ENCODE measurements at places on chromosomes 11 and 22.

GRCh38 chr11:78379039-78379670 is 38.5 kb downstream of the GAB2 start:
- peak; percentile 57 for DNase-seq

- DNase-seq: no peak
Measured at GRCh38 chr22:36860017-36860416, 789 bp upstream of the NCF4 start.

DNA sequence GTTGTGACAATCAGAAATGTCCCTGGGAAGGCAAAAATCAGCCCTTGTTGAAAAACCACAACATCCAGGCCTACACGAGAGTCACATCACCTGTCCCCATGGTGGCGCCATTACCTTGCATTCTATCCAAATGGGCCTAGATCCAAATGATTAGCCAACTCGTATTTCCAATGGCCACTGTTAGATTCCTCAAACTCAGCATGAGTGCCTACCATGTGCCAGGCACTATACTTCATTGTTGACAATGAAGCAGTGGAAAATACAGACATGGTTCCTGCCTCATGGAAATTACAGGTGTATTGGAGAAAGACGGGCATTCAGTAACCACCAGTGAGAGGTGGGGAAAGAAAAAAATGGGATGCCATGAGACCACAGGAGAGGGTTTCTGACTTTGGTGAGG is 29.8 kb upstream of the CREB3L1 start:
- DNase-seq: peak; percentile 49

DNA sequence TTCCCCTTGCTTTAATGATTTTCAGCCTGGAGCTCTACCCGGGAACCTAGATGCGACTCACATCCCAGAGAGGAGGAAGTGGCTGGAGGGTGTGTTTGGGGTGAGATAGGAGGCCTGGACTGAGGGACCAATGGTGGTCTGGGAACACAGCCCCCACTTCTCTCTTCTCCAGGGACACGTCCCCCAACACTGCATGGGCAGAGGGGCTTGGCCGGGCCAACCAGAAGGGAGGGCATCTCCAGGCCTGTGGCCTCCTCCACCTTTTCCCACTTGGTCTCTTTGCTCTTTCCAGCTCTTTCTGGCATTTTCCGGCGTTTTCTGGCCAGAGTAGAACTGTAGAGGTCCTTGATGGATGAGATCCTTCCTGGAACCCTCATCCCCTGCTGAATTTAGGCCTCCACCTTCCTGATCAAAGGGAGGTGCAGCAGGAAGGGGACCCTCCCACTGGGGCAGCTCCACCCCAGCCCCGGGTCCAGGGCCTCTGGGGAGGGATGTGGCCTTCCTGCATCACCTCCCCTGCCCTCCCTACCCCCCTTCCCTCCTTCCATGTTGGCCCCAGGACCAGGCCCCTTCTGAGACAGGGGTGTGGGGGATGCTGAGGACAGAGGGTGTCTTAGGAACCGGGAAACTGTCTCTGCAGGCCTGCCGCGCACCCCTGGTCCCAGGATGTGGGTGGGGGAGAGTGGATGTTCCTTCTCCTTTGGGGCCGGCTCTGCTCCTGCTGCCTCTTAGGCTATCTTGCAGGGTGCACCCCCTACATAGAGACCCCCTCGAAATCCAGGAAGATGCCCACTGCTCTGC is 24.4 kb downstream of the MRGPRG start:
- DNase-seq: no peak

- no peak for DNase-seq
Measured at GRCh38 chr22:41742918-41743317, 43.6 kb downstream of the MEI1 start.

DNA sequence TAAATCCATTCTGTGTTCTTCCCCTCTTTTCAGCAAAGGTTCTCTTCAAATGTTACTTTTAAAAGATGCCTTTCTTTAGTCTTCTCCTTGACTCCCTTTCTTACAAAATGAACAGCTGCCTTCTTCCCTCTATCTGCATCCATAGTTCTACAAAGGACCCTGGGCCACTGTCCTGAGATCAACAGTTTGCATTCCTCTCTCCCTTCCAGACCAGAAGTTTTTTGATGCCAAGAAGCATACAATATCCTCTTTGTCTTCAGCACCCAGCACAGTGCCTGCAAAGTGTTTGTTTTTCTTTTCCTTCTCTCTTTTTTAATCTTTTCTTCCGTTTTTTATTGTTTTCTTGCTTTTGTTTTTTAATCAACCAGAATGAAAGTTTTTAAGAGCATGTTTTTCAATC is 183.5 kb upstream of the SNX19 start:
- DNase-seq: no peak

- no peak for DNase-seq
Measured at GRCh38 chr11:116791813-116792143, at the start of gene APOA5. Gene APOA5, minus strand, starts transcription at chr11:116791879. Its CDS starts 19 bp downstream, at chr11:116791860.

- no peak for DNase-seq
Measured at GRCh38 chr11:130601141-130601540, 152.7 kb downstream of the ADAMTS15 start.

DNA sequence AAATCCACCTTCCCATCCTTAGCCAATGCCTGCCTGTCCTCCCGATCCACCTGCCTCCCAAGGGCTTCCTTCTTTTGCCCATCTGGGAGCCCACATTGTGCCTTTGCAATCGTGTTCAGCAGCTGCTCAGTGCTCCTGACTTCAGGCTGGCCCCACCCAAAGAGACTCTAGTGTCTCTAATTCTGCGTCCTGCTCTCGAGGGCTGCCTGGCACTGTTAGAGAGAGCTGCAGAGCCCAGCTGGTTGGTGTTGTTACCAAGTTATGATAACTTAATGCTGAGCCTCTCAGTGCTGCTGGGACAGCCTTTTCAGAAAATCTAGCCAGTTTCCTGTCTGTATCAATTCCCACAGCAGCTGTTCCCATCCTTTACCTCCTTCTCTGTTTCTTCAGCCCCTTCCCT is 69.1 kb downstream of the MICAL2 start:
- no peak for DNase-seq

DNA sequence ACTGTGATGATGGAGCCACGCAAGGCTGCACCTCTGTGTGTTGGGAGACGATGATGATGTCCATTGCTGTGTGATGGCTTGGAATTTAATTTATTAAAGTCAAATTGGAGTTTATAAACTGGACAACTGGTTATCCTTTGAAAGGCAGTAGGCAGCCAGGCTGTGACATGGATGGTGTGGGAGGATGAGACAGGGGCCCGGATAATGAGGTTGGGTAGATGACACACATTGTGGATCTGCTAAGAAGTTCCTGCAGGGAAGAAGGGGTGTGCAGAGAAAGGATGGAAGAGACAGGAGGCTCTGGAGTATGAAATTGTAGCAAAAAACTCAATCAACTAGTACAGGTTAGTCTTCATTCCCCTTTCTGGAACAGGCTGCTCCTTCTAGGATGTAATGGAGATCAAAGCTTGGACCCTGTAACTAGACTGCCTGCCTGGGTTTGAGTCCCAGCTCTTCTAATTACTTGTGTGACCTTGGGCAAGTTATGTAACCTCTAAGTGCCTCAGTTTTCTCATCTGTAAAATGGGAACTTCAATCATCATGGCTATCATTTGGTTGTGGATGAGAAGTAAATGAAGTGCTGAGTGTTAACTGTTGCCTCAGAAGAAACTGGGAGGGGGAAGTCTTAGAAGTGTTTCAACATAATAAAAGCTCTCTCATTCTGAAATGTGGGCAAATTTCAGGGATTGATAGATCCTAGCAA is 4.2 kb upstream of the HINFP start:
- DNase-seq: no peak

DNA sequence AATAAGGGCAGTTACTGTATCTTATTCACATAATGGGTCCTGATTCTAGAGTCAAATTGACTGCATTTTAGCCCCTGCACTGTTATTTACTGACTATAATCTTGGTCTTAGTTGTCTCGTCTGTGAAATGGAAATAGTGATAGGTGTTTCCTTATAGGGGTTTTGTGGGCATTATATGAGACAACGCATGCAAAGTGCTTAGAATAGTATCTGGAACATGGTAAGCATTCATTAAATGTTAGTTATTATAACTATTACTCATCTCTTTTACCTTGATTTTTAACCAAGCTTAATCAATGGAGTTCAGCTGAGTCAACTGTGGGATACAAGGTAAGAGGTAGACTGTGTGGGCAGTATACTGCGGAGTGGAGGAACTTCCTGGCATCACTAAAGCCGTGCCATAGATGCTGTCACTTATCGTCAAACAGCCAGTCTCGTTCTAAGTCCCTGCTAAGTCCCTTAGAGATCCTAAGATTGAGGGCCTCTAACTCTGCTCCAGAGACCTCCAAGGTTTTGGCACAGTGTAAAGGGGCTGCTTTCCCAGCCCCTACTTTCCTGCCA is 2.6 kb upstream of the ZC3H12C start:
- DNase-seq: no peak

- no peak for DNase-seq
Measured at GRCh38 chr22:18095101-18095805, 15.4 kb upstream of the TUBA8 start.

DNA sequence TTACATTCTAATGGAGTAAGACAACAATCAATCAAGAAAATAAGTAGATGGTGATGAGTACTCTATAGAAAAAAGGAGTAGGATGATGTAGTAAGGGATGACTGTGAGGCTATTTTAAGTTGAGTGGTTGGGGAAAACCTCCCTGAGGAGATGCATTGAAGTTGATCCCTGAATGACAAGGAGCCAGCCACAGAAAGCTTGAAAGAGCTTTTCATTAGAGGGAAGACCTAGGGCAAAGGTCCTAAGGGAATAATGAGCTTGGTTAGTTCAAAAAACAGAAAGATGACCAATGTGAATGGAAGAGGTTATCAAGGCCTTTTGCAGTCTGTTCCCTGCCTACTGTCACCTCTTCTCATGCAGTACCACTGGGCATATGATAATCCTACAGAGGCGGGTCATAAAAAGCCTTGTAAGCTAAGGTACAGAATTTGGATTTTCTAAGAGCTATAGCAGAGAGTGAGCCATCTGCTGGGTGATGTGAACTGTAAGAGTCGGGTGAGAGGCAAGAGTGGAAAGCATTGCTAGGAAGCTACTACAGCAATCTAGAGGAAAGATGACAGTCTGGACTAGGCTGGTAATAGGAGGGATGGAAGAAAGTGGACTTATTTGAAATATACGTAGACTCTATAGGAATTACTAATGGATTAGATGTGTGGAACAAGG is 3.1 kb downstream of the PPP2R1B start:
- DNase-seq: no peak

- DNase-seq: peak; percentile 73
Measured at GRCh38 chr22:45096256-45096907, 67.3 kb upstream of the NUP50 start.

- DNase-seq: no peak
Measured at GRCh38 chr11:35324183-35324886, 95.0 kb downstream of the SLC1A2 start.

- DNase-seq: no peak
Measured at GRCh38 chr11:88438721-88439120, 101.2 kb upstream of the CTSC start.

- DNase-seq: no peak
Measured at GRCh38 chr11:118677977-118678376, 1.5 kb downstream of the TREH start.

DNA sequence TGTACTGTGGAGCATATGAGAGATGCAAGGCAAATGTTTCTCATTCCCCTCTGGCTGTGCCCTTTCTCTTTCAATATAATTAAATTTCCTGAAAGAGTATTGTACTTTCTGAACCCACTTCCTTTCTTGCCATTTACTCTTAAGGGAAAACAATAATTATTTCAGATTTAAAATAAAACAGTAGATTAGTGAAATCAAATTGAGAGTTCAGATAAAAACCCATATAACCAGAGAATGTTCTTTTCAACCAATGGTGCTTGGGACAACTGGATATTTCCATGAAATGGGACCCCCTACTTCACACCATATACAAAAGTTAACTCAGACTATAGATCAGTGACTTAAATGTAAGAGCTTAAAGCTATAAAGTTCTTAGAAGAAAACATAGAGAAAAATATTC is 26.1 kb upstream of the DLAT start:
- DNase-seq: no peak

DNA sequence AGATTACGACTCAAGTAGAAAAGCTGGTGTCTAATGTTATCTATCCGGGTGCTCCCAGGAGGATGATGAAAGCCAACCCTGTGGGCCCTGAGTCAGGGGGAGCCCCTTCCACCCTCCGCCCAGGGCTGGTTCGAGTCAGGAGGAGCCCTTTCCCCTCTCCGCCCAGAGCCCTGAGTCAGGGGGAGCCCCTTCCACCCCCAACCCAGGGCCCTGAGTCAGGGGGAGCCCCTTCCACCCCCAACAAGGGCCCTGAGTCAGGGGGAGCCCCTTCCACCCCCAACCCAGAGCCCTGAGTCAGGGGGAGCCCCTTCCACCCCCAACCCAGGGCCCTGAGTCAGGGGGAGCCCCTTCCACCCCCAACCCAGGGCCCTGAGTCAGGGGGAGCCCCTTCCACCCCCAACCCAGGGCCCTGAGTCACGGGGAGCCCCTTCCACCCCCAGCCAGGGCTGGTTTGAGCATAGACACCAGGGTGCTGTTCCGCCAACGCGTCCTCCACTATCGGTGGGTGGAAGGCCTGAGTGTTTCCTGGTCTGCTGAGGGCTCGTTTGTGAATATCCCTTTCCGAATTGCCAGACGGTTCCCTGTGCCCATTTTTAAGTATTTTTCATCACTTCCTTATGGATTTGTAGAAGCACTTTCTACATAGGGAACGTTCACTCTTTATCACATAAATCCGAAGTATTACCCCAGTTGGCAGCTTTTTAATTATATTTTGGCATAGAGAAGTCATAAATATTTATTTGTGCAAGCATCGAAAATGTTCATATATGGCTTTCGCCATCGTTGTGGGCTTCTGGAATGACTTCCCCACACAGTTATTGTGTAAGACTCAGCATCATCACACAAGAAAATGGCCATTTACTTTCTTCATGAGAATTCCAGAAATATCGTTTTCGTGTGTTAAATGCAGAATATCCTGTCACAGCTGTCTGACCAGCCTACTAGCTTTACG is 380.6 kb downstream of the BRD1 start:
- DNase-seq: no peak

DNA sequence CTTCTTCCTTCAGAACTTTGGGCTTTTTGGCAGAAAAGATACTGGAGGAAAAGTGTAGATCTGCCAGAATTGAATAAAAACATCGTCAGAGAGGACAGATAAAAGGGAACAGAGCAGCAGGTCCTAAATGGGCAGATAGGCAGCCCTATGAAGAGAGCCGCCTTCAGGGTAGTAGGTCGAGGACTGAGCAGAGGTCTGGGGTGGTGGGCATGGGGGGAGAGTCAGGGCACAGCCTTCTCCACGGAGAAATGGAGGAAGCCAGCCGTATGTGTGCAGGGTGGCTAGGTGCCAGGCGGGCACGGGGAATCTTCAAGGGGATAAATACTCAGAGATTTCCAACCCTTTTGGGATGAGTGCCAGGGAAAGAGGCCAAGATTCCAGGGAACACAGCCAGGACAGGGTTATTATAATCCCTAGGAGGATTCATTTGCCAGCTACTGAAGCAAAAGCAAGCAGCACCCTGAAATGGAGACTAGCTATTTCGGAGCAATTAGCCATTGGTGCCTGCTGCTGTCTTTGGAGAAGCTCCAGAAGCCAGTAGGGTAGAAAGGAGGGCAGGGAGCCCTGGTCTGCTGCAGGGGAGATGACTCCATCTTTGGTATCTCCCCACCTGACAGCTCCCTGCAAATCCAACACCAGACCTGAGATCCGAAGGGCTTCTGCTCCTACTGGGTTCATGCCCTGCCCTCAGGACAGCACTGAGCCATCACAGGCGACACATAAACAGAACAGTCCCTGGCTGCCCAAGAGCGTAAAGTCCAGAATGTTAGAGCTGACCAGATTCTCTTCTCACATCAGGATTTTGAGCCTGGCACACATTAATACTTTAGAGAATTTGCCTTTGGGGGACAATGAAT is 174.5 kb upstream of the NTM start:
- no peak for DNase-seq

- no peak for DNase-seq
Measured at GRCh38 chr22:20793748-20794649, 20.1 kb downstream of the SERPIND1 start.

- DNase-seq: no peak
Measured at GRCh38 chr11:74559934-74560309, 32.5 kb upstream of the POLD3 start.

Data from KBM-7 (cell line).